ENCODE measurements at places on chromosomes 2 and 18.
A peak's percentile ranks its signal among the peaks of the same experiment; 100 is the strongest.

- no peaks in the 10 kb centered on the region for H3K4me1 ChIP-seq
- no peaks in the 10 kb centered on the region for H3K36me3 ChIP-seq
- no peak overlapping the region for H3K4me3 ChIP-seq
- DNase-seq = no peak
- H3K27me3 ChIP-seq = no peaks in the 10 kb centered on the region
Observed at GRCh38 chr18:8224576-8224975, 384.7 kb upstream of the RAB12 start.

DNA sequence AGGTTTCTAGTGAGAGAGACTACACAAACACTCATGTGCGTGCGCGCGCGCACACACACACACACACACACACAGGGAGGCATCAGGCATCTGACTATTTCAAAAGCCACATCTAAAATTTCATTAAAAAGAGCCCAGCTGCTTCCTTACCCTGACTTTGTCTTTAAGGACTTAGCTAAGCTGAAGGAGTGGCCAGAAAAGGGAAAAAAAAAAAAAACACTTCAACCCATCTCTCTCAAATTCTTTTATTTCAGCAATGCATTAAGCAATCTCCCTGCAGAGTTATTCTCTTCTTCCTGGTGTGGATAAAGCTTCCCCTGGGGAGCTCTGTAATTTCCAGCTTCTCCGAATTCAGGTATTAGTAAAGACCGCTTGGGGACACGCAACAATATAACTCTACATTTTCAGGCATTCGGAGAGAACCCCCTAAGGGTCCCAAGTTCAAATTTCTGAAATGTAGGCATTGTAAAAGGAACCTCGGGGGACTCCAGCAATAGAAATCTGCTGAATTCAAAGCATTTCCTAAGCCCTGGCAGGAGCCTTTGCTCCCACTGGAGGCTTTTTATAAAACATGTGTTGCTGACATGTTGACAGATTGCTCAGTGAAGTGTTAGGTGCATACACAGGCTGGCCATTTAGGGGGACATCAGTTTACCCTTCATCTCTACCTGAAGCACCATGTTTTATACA is 67.0 kb downstream of the ZNF521 start:
- H3K4me1 ChIP-seq = no peaks in the 10 kb centered on the region
- DNase-seq = no peak
- no peak overlapping the region for H3K27ac ChIP-seq
- no peak overlapping the region for H3K4me3 ChIP-seq

- H3K4me3 ChIP-seq = no peak overlapping the region
- peaks cover 68% of the 10 kb centered on the region for H3K4me1 ChIP-seq
- DNase-seq = no peak
- H3K27ac ChIP-seq = peak overlapping the region; percentile 7
Observed at GRCh38 chr2:144455987-144456386, 63.9 kb downstream of the ZEB2 start.

GRCh38 chr2:10709290-10709939 is 12.0 kb upstream of the ATP6V1C2 start:
- H3K27ac ChIP-seq = no peak overlapping the region
- no peaks in the 10 kb centered on the region for H3K27me3 ChIP-seq
- no peak for DNase-seq

DNA sequence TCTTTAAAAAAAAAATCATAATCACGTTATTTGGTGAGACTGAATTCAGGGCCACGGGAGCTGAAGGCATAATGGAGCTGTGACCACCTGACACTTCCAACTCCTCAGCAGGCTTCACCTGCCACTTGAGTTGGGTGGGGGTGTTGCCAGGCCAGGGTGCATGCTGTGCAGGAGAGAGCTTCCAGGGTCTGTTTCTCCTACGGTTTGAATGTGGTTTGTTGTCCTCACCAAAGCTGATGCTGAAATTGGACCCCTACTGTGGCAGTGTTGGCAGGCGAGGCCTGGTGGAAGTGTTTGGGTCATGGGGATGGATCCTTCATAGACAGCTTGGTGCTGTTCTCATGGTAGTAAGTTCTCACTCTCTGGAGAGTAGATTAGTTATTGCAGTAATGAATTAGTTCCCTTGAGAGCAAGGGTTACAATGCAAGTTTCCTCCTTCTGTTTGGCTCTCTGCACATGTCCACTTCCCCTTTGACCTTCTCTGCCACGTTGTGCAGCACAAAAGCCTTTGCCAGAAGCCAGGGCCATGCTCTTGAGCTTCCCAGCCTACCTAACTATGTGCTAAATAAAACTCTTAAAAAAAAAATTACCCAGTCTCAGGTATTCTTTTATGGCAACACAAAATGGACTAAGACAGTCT is 38.3 kb upstream of the ANKRD44 start:
- no peak for DNase-seq
- no peak overlapping the region for H3K4me3 ChIP-seq
- no peak overlapping the region for H3K27ac ChIP-seq
